ENCODE measurements at places on chromosomes 7 and 10.

DNA sequence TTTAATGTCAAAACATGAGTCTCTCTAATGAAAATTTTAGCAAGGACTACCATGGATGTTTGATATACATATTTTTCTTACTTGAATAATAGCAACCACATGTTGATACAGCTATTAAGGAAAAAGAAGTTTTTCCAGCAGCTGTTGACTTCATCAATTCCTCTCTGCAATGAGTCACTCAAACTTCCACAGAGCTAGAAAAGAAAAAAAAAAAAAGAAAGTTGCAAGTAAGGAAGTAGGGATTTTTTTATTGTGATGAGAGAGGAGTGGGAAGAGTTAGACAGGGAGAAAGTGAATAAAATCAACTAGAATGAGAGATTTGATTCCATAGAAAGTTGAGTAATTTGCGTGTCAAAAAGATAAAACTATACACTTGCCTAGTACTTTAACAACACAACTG lies 46.2 kb downstream of the CAV1 start:
- DNase-seq = peak; percentile 49

DNA sequence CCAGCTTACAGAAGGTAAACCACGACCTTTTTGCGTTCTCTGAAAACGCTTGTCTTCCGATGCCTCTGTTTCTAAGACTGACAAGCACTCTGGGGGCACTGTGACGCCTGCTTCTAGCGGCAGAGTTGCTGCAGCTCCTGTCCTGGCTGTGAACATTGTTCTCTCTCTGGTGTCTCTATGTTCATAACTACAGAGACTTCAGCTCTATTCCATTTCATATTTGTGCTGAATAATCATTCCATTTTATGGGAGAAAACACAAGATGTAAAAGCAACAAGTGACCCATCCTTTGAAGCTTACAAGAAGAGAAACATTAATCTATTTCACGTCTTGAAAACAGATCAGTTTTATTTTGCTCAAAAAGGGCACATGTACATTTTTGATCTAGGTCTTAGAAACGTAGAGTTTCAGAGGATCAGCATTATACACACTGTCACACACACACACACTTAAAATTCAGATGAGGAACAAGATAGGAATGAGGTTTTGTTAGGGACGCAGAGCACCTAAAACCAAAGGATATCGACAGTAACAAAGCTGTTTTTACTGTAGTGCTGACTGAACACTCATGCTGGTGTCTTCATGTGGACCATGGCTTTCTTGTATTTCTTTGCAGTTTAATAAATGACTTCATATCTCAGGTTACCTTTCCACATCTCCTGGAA lies 3.0 kb downstream of the IKZF1 start:
- no peak for DNase-seq

DNA sequence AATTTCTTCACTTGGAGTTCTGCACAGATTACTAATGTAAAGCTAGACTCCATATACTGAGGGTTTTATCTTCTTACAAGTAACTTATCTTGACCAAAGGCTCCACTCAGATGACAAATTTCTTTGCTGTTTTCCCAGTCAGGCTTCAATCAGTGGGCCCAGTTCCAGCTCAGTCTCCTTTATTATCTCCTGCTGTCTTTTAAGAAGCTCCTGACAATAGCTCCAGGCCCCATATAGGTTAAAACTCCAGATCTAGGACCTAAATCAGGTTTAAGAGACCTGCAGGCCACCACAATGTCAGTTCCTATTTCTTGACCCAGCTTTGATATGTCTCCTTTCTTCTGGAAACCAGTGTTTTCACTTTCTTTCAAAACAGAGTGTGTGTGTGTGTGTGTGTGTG lies 165.2 kb downstream of the RELN start:
- no peak for DNase-seq

DNA sequence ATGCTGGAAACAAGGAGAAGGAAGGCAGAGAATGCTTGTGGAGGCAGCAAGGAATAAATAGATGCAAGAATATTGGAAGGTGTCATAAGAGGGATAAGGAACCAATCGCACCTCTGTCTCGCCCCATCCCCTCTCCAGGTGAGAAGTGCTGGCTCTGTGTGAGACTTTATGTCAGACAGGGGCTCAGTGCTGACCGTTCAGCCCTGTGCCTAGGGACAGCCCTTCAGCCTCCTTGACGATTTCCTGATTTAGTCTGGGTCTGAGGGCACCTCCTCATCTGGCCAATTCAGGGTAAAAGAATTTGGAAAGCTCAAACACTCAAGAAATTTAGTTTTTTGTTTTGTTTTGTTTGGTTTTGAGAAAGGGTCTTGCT lies 54.9 kb downstream of the FAM241B start:
- no peak for DNase-seq

DNA sequence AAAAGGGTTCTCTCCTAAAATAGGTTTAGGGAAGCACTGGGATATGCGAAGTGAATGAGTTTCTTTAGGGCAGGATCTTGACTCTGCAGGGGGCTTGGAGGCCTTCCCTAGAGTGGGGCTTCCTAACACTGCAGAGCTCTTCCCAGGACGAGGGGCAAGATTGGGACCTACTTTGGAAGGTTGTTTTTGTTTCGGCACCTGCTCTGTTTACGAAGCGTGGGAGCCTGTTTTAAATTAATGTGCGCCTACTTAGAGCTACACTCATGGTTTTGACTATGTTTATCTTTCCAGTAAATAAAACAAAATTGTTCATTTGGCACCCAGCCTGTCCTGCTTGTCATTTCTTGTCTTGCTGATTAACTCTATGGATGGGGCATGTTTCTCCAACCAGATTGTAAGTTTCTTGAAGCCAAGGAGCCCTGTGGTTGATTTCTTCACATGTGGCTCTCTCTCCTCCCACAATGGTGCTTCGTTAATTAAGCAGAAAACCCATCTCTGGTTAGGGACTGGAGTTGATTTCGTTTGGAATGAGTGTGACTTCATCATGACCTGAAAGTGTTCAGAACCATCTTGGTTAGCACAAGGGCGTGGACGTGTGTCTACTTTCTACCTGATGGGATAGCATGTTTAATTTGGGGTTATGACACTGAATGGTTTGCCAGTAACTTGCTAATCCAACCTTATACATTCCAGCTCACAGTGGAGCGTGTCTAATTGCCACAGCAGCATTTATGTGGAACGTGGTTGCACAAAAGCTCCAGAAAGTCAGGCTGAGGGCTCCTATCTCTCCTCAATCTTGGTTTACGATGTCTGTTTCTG lies 98.1 kb downstream of the TCF7L2 start:
- no peak for DNase-seq

DNA sequence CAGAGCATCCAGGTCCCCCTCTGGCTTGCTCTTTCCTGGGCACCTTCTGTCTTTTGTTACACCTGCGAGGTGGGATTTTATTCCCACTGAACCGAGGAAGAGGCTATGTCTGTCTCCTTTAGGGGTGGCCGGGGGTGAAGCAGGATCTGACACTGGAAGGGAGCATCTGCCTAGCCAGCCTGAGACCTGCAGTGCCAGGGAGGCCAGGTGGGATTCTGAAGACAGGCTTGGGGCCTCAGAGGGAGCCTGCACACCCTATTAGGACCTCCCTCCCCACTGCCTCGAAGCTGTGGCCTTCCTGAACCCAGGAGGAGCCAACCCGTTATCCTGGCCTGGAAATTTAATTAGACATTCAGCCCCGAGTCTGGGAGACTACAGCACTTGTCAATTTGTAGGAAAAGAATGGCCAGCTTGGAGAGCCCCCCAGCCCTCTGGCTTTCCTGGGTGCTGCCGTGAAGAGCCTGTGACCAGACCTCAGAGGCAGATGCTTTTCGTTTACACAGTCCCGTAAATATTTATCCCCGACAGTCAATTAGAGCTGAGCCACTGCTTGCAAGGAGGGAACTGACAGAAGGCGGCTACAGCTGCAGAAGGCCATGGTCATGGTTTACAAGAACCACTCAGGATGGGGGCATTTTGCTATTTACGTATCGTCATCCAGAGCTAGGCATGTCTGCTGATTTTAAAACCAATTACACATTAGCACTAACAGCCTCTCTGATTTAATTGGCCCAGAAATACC lies 19.7 kb downstream of the CHAT start:
- DNase-seq = no peak

- peak; percentile 42 for DNase-seq
These were observed 125.7 kb downstream of the PRPF18 start for GRCh38 chr10:13712476-13712836.

- DNase-seq = no peak
These were observed 108.2 kb upstream of the PCBD1 start for GRCh38 chr10:70996549-70996948.

- no peak for DNase-seq
These were observed 459.0 kb upstream of the STEAP1 start for GRCh38 chr7:89695241-89695640.

DNA sequence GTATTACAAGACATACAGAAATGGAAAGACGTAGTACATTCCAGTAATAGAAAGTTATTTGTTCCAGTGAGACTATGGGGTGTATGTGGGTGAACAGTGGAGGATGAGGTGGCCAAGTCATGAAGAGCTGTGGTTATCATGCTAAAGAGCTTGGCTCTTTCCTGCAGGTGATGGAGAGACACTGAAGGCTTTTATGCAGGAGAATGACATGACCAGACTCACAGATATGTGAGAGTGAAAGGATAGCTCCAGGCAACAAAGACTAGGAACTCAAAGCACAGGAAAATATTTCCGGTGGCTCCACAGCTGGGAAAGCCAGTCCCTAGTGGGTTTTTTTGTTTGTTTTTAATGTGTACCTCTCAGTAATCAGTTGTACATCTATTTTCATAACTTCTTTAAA lies 133.5 kb downstream of the TSPAN12 start:
- no peak for DNase-seq

- DNase-seq = no peak
These were observed 2.1 kb downstream of the ADK start for GRCh38 chr10:74153123-74153522.

- DNase-seq = no peak
These were observed 35.0 kb downstream of the CNNM1 start for GRCh38 chr10:99364125-99364524.

- DNase-seq = no peak
These were observed 18.6 kb downstream of the C7orf33 start for GRCh38 chr7:148609045-148609725.

- peak; percentile 91 for DNase-seq
These were observed 30.6 kb upstream of the GPNMB start for GRCh38 chr7:23216021-23216420.

DNA sequence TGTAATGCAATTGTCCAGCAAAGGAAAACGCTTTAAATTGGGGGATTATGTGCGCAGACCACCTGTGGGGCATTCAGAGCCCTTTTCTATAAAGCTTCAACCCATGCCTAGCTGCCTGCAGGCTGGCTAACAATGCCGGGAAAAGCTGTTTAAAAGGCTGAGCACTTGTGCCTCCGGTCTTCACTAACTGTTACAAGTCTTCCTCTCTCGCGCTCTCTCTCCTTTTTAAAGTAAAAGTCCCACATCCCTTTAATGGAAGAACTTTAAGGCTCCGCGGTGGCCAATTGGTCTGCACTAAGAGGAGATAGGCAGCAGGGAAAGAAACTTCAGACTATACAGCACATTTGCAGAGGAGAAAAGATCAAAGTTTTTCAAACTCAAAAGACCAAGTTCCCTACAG lies 4.6 kb downstream of the FZD8 start:
- no peak for DNase-seq

DNA sequence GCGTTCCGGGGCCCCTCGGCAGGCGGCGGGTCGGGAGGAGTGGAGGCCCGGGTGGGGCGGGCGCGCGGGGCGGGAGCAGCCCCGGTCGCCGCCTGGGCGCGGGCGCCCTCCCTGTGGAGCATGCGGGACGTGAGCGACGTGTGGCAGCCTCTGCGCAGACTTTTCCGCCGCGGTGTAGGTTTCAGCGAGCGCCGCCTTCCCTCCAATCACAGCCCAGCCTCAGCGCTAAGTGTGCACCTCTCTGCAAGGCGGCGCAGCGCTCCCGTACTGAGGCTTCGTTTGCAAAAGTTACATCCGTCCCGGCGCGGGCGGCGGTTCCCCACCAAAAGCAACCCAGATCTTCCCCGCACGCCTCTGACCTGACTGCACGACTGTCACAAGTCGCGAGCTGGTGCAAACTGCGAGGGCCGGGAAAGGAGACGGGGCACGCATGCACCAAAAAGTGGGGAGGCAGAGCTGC lies 1.2 kb upstream of the PFKFB3 start:
- peak; percentile 64 for DNase-seq

DNA sequence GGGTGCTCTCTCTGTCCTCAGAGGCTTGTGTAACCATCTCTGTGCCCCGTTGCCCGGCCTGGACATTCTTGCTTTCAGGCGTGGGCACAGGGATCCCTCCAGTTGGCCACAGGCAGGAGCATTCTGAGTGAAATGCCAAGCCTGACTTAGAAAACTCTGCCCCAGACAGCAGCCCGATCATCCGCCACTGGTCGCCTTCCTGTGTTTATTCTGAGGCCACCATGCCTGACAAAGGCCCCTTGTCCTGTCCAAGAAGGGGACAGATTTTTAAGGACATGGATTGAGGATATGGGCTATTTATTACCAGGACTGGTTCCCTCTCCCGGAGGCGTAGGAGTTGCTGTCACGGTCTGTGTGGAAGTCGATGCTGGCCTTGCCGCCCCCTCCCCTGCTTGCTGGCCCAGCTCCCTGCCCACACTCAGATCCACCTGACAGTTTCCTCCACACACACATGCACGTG lies 54.3 kb downstream of the SPOCK2 start:
- peak; percentile 23 for DNase-seq

- DNase-seq = no peak
These were observed 2.2 kb upstream of the CUX1 start for GRCh38 chr7:101814991-101815825.

GRCh38 chr7:159013825-159014289 lies 130.8 kb downstream of the VIPR2 start:
- no peak for DNase-seq

GRCh38 chr7:117750612-117751563 lies 122.4 kb downstream of the CTTNBP2 start:
- peak; percentile 60 for DNase-seq

GRCh38 chr10:68633816-68634466 lies 73.8 kb downstream of the TET1 start:
- no peak for DNase-seq

GRCh38 chr7:110448918-110449317 lies 642.0 kb upstream of the LRRN3 start:
- no peak for DNase-seq

GRCh38 chr10:74837743-74838142 lies 11.3 kb downstream of the KAT6B start:
- DNase-seq = no peak

DNA sequence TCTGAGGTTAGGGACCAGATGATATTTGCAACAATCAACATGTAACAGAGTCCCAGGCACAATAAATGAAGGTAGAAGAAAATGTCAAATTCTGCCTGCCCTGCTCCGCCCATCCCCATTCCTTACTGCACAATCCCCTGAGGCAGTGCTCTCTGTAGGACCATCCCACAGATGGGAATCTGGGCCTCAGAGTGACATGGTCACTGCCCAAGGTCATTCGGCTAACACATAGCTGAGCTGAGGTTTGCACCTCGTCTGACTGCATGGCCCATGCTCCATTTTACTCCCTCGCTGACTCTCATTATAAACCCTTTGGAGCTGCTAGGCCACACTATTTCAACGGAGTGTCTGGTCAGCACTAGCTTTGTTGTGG lies 1.2 kb downstream of the HOGA1 start:
- no peak for DNase-seq

DNA sequence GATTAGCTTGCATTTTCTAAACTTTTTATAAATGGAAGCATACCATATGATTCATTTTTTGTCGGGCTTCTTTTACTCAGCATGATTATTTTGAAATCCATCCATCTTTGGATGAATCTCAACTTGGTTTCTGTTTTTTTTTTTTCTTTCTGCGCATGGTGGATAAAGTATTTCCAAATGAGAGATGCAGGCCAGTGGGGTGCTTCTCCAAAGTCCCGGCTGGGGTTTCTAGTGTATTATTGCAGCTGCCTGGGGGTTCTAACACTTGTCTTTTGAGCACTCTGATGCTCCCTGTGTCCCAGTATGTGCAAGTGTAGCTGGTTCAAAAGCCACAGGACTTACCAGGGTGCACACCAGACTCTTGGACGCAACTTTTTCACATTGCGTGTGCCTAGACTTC lies 70.9 kb upstream of the LOXL4 start:
- no peak for DNase-seq

Data from suppressor macrophage treated with lipopolysaccharide for 1 hour (primary cell).